Stimulated activated CD8-positive, alpha-beta memory T cell treated with anti-CD3 and anti-CD28 coated beads, Interleukin-4, amount 100 ng/mL, for 4 hours (primary cell): ENCODE measurements at places on chromosomes 13 and 19.

- DNase-seq = no peak
Measured at GRCh38 chr13:74560325-74560724, 426.1 kb upstream of the KLF12 start.

- no peak for DNase-seq
Measured at GRCh38 chr13:73073050-73073449, 14.2 kb downstream of the KLF5 start.

- DNase-seq = no peak
Measured at GRCh38 chr13:79703772-79704171, 222.8 kb downstream of the NDFIP2 start.

DNA sequence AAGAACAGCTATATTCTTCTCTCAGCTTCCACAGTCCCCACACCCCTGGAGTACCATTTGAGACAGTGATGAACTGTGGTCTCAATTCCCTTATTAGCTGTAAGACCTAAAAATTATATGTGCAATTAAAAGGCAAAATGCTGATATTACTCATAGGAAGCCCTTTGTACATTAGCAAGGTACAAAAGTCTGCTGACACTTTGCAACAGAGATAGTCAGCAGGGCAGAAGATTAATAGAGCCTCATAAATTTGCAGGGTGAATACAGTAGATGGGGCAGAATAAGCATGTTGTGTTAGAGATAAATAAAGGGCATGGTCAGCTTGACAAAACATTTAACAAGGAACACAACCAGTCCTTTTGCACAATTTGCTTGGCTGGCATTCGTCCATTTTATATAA lies 210.0 kb upstream of the OBI1 start:
- no peak for DNase-seq

GRCh38 chr13:43529796-43530195 lies 257.0 kb downstream of the ENOX1 start:
- no peak for DNase-seq

GRCh38 chr19:52991484-52991883 lies 22.2 kb upstream of the ERVV-1 start:
- no peak for DNase-seq

- DNase-seq = no peak
Measured at GRCh38 chr19:14411938-14412245, 7.2 kb downstream of the DDX39A start.

GRCh38 chr13:63954683-63955082 lies 2539.0 kb upstream of the PCDH20 start:
- no peak for DNase-seq

DNA sequence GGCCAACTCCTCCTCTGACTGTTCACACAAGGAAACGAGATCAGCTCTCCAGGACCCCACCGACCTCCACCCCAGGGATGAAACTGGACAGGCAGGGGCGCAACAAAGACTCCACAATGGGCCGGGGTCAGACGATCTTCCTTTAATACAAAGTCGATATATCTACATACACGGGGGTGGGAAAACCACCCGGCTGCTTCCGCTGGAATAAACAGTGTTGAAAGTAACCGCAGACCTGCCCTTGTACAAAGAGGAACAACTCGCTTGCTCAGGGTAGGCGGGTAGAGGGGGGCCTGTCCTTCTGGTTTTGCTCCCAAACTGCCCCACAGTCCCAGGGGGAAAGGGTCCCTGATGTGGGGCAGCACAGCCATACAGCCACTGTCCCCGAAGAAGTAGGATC lies 135.2 kb downstream of the PTPRS start:
- no peak for DNase-seq

GRCh38 chr13:109336730-109337129 lies 449.7 kb downstream of the IRS2 start:
- no peak for DNase-seq

DNA sequence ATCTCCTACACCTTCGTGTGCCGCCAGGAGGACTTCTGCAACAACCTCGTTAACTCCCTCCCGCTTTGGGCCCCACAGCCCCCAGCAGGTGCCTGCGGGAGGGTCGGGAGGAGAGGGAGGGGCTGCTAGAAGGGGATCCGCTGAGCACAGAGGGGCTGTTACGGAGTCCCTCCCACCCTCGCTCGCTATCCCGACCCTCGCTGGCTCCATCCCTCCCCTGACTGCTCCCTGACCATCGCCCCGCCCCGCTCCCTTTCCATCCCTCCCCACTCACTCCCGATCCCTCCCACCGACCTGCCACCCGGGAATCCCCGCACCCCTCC lies 780 bp downstream of the CD177 start:
- no peak for DNase-seq

DNA sequence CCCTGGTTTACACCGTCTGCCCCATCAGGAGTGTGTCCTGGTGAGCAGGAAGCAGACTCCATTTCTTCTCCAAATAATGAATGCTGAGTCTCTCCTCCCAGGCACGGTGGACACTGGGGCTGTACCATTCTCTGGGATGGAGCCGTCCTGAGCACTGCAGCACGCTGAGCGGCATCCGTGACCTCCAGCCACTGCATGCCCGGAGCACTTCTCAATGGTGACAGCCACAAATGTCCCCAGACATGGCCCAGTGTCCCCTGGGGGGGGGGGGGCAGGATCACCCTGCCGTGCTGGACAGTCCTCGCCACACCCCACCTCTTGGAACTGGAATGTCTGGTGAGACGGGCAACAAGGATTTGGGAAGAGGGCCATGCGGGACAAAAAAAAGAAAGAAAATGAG lies 37.4 kb downstream of the GNG7 start:
- no peak for DNase-seq

DNA sequence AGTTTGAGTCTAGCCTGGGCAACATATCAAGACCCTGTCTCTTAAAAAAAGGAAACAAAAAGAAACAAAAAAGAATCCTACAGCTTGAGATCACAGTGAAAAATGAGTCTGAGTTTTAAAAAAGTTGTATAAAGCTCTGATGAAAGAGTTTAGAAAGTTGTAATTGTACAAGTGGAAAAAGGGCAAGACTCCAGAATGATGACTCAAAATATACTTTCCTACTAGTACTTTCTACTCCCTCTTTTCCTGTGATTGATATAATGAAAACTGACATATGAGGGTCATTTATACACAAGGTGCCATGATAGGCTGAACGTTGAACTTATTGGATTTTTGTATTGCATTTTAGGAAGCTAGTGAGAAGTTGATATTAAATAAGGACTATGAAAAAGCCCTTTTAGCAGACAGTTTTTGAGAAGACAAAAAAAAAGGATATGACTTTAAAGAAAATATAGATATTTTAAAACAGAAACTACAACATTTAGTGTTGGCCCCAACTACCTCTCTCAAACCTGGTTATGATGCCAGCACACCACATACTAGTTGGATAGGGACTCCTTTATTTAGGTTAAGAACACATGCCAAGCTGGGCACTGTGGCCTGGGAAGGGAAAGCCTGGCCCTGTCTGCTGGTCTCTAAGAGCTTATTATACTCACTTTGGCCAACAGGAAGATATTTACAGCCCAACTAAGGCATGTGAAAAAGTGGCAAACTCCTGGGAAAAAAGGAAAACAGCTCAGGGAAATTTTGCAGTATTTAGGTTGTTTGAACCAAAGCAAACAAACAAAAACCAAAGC lies 116.6 kb downstream of the KL start:
- DNase-seq = no peak

DNA sequence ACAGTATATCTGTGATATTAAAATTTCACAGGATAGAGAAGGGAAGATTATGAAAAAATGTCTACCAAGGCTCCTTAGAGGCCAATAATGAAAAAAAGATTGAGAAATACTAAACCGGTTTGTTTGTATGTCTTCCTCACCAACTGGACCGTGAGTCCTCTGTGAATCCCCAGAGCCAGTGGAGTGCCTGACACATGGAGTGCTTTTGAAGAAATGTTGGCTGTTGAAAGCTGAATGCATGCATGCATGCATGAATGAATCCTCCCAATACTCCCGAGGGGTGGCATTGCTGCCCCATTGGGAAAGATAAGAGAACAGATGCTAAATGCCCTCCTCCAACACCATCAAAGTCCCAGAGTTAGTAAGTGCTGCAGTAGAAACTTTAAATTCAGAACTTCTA lies 152.7 kb upstream of the SERP2 start:
- no peak for DNase-seq

DNA sequence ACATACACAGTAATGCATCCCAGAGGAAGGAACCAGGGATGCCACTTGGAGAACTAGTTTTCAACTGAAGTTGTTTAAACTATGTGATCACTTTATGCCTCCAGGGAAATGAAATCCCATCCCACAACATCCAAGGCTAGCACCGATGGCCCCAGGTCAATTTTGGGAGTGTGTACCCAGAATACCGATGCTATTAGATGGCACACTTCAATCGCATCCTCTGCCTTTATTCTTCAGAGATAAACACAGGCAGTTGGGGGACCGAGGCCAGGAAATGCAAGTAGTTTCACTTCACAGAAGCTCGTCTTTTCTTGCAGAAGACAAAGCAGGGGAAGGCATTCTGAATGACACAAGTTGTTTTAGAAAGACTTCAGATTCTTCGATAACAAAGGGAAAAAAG lies 13.8 kb downstream of the STK24 start:
- DNase-seq = no peak

- DNase-seq = no peak
Measured at GRCh38 chr19:10782795-10783194, 53.2 kb downstream of the TMED1 start.

GRCh38 chr19:29564574-29565005 lies 38.8 kb downstream of the VSTM2B start:
- no peak for DNase-seq

- DNase-seq = peak; percentile 58
Measured at GRCh38 chr19:1445185-1445931, 4.6 kb upstream of the APC2 start.

- no peak for DNase-seq
Measured at GRCh38 chr19:44603201-44603945, 10.0 kb upstream of the IGSF23 start.

- no peak for DNase-seq
Measured at GRCh38 chr19:40192758-40193586, 1.7 kb downstream of the MAP3K10 start.

DNA sequence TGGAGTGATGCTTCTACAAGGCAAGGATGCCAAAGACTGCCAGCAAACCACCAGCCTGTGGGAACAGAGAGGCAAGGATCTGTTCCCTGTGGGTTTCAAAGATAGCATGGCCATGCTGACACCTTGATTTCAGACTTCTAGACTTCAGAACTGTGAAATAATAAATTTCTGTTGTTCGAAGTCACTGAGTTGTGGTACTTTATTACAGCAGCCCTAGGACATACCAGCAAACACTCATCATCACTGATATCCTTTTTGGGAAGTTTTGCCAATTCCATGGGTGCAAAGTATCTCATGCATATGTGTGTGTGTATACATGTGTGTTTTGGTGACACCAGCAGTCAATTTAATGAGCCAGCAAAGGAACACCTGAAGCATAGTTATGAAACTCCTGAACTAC lies 21.0 kb downstream of the LMO7 start:
- DNase-seq = no peak

GRCh38 chr19:48560095-48560530 lies 8.1 kb downstream of the SULT2B1 start:
- DNase-seq = no peak

DNA sequence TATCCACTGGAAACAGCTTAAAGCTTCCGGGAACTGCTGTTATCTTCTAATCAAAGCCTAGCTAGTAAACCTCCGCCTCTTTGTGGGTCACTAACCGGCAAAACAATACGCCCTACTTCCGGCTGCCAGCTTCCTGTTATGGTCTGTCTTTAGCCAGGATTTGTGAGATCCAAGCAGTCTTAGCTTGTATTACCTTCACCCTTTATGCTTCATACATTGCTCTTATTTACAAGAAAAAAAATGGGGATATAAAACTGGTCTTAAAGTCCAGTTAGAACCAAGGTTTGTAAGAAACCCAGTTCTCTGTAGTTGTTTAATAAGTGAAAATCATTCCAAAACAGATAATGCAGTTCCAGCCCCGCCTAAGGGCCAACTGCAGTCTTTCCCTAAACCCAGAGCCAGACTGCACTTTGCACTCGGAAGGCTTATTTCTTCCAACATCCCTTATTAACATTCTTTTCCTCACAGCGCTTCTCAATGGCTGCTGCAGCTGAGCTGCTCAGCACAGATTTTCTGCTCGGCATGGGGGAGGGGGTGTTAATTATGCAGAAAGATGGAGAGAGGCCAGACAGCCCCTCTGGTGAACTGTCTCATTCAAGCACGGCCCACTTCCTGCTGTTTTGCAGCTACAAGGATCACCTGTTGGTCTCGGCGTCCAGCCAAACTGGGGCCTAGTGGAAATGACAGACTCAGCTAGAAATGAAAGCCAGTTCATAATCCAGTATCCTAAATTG lies 368.4 kb downstream of the KLF12 start:
- DNase-seq = peak; percentile 12

DNA sequence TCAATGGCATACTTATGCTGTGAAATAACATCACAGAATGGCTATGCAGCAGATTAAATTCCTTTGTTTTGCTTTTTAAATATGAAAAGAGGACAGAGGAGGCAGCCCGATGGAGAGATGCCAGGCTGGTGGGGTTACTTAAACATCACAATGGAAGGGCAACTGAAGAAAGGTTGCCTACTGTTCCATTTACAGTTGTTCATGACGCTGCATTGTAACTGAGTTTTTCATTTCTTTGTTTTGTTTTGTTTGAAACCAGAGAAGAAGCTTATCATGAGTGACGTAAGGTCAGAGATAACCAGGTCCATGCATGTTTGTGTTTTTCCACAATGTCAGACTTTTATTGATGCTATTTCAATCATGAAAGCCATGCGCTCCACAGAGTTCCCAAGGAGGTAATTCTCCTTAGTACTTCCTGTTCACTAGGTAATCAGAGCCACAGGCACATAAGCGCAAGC lies 273.8 kb downstream of the LHFPL6 start:
- DNase-seq = no peak

- no peak for DNase-seq
Measured at GRCh38 chr19:41376998-41377365, 649 bp downstream of the TMEM91 start.

- no peak for DNase-seq
Measured at GRCh38 chr13:95463531-95463930, 89.0 kb upstream of the CLDN10 start.

DNA sequence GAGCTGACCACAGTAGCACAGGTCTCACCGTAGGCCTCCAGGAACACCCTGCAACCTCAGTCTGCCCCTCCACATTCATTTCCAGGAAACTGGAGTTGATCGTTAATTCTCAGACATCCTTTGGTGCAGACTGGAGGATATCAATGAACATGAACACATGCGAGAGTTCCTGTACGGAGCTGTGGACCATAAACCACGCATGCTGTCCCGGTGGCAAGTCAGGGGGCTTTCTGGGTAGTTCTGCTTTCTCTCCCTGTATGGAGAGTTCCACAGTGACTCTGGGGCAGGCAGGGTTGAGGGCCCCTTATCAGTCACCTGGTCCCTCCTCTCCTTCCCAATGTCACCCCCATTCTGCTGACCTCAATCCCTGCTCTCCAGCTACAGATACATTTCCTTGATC lies 55.5 kb upstream of the URI1 start:
- DNase-seq = no peak

GRCh38 chr19:40465025-40465556 lies 454 bp downstream of the BLVRB start:
- no peak for DNase-seq

- DNase-seq = no peak
Measured at GRCh38 chr19:42402376-42403116, 12.4 kb upstream of the CNFN start.
